Naive thymus-derived CD8-positive, alpha-beta T cell (primary cell): ENCODE measurements at places on chromosomes 11 and 22. TPM values are rescaled to one million over a fixed set of nuclear protein-coding genes. Genes with fewer than 3 reads are reported as not detected.

- DNase-seq = no peak
Observed at GRCh38 chr11:78615724-78616123, 41.1 kb upstream of the NARS2 start.

DNA sequence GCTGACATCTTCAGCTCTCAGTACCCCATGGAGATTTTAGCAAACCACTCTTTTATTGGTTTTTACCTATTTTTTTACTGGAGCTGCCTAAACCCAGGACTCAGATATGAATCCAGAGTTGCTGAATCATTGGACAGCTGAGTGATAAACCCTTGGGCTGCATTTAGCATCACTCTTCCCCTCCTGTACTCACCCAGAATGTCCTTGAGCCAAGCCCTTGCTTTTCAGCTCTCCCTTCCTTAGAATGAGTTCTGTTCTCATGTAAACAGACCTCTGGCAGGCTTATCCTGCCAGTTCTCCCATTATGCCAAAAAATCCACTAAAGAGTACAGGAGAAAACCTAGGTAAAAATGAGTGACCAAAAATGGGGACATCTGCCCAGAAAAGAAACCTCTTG is 200.1 kb upstream of the POU2AF2 start:
- no peak for DNase-seq

DNA sequence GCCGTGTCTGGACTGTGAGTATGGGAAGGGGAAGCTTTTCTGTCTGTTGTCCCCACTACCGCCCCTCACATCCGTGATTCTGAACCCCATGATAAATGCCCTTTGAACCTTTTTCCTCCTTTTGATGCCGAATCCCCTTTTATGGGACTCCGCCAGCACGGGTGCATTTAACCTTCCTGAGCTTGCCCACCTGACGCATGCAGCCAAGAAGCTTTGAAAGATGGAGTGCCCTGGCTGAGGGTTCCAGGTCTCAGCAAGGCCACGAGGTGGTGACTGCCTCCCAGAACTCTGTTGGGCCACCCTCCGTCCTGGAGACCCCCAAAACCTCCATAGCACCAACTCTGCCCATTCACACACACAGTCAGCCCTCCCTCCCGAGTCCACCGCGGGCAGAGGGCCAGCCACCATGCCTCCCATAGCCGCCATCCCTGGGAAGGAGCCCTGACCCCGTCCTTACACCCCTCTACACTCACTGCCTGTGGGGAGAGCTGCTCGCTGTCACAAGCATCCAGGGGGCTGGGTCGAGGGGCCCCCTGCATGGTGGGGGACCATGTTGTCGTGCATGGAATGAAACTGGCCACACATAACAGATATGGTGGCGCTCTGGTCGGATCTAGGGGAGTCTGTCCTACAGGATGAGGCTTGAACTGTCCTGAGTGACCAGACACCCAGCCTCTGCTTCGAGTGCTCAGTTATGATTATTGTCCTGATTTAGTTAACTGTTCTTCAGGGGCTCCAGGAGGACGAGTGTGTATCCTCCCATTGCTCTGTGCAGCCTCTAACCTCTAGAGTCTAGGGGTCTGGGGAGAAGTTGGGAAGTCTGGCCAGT is 822 bp upstream of the COMT start:
- no peak for DNase-seq

DNA sequence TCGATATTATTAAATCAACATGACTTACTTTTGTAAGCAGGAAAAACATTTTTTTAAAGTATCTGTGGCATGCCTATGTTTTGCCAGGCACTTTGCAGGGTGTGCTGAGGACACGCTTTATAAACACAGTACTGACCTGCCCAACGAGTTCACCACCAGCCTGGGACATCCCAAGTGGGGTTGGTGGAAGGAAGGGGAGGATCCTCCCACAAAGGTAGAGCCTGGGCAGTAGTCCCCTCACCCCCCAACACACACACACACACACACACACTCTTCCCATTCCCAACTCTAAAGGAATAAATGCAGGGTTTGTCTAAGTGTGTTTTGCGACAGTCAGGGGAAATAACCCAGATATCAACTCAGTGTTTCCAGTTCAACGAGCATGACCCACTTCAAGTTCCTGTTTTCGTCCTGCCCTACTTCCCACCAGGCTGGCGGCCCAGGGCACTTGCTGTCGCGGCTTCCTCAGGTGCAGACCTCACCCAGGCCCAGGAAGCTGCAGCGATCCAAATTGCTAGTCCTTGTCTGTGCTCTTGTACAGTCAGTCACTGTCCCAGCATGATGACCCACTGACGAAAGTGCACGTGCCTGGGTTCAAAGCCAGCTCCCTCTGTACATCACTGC is 3.1 kb downstream of the CERK start:
- DNase-seq = peak; percentile 35

DNA sequence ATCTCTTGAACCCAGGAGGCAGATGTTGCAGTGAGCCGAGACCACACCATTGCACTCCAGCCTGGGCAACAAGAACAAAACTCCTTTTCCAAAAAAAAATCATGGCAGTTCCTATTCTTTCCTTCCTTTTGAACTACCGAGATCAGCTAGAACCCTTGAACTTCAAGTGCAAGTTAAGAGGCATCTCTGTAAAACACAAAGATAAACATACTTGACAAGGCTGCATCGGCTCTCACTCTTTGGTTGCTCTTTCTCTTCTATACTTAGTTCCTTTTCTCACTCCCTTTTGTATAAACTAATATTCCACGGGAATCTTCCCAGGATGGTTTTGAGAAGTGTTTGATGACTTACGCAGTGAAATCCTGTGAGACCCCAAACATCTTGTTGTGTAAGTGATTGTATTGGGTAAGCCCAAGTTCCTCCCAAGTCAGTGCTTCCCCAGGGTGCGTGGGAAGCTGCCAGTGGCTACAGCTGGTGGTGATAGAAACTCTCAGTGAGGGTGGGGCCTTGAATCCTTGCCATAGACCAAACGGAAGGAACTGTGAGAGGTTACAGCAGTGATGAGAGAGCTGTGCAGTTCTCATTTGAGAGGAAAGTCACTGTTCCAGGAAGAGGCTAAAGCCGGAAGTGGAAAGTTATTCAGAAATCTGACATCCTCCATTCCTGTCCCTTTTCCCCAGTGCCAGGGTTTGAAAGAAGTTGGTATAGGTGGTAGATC is 24.1 kb upstream of the CDC42EP2 start:
- DNase-seq = no peak

DNA sequence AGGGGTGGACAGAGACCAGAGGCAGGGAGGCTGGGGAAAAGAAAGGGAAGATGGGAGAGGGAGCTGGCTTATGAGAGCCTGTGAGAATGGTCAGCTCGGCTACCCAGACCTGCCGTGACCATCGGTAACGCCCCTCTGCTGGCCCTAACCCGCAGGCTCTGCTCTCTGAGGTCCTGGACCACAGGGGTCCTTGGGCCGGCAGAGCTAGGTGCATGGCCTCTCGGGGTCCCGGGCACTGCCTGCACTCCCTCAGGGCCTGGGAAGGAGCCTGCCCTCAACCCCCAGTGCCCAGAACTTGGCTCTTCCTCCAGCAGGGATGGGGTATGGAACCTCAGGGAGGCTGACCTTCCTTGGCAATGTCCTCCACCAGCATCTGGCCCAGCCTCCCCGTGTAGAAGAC is 13.2 kb downstream of the GGT5 start:
- DNase-seq = no peak

GRCh38 chr11:11701070-11701469 is 79.3 kb upstream of the GALNT18 start:
- DNase-seq = no peak

GRCh38 chr11:64569300-64569970 is 21.6 kb upstream of the SLC22A12 start:
- no peak for DNase-seq

- DNase-seq = no peak
Observed at GRCh38 chr22:45742866-45743450, 71.3 kb downstream of the ATXN10 start.

- no peak for DNase-seq
Observed at GRCh38 chr11:80758787-80759186, 1318.0 kb upstream of the TENM4 start.

GRCh38 chr22:27881421-27881820 is 37.6 kb downstream of the PITPNB start:
- no peak for DNase-seq

- DNase-seq = no peak
Observed at GRCh38 chr11:12871788-12872321, 137.3 kb upstream of the RASSF10 start.

- DNase-seq = no peak
Observed at GRCh38 chr22:21837248-21837979, 30.0 kb downstream of the MAPK1 start.

- no peak for DNase-seq
Observed at GRCh38 chr22:17096071-17096470, 11.3 kb downstream of the IL17RA start.

DNA sequence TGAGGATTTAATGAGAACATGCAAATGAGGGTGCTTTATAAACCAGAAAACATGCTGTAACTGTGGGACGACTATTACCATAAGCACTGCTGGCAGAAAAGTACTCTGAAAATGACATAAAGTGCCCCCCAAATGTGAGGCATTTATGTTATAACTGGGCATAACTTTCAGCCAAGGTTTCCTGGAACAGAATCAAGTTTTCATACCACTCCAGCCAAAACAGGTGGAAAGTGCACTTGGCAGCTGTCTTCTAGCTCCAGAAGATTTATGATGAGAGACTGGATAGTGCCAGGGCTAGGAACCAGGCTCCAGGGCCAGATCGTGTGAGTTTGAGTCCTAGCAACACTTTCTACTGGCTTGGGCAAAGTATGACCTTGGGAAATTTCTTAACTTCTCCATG is 339.2 kb downstream of the TENM4 start:
- DNase-seq = no peak

DNA sequence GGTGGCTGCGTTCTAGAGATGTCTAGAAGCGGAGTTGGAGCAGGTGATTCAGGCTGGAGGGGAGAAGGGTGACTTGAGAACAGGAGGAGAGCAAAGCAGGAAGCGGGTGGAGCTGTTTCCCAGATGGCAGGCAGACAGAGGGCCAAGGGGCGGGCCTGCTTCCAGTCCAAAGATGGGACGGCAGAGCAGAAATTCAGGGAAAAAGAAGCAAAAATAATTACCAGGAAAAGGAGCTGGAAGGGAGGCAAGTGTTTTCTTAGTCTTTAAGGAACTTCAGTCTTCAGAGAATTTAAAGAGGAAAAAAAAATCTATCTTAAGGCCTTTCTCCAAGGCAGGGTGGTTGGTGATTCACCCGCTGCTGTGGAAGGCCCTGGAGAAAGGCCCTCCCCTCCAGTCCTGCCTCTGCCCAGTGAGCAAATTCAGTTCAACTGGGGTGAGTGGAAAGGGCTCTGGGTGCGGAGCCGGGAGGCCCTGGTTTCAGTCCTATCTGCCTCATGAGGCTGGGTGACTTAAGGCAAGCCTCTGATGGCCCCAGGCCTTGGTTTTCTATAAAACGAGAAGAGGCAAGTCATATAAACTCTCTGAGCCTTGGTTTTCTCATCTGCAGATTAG is 4.5 kb upstream of the CREB3L1 start:
- DNase-seq = no peak

GRCh38 chr22:31637447-31637890 is 24.5 kb downstream of the PISD start:
- DNase-seq = no peak

DNA sequence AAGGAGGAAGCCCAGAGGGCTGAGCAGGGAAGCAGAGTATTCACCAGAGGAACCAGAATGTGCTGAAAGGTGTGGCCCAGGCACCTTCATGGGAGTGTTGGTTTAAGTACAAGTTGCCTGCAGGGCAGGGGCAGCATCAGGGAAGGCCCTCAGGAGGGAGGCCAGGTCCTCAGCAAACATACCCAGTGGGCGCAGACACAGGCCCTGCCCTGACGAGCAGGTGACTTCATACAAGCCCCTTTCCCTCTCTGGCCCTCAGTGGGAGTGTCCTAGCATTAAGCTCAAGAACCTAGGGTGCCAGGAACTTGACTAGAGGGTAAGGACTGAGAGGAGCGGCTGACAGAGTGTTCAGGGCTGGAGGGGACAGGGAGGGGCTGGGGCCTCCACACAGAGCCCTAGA is 7.5 kb upstream of the CASTOR1 start:
- DNase-seq = no peak

VPREB1 gene
- not detected for total RNA-seq

TUBGCP6 gene
- total RNA-seq = 153 TPM

RAB38 gene
- total RNA-seq = not detected

GNAZ gene
- 0.68 TPM for total RNA-seq

A4GALT gene
- total RNA-seq = not detected
